ENCODE measurements at places on chromosomes 4 and X.

- no peak for DNase-seq
Measured at GRCh38 chrX:20433388-20433775, 166.7 kb upstream of the RPS6KA3 start.

GRCh38 chrX:139971394-139971749 is 6.1 kb upstream of the CXorf66 start:
- no peak for DNase-seq

- DNase-seq: no peak
Measured at GRCh38 chr4:95215991-95216605, 332.7 kb downstream of the UNC5C start.

DNA sequence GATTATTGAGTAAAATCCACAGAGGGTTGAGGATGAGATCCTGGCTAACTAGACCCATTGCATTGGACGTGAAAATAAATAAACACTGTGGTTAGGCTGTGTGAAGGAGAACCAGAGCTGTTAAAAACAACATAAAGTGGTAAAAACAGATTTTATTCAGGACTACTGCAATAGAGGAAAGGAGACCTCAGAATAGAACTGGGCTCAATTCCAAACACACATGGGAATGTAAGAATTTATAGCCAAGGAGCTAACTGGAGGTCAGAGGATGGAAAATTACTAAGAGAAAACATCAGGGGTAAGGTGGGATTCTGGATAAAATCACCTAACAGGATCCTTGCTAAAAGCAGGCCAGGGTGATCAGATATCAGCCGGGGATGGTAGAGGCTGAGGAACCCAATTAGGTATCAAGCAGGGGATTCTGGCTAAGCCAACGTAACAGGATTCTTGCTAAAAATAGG is 112.4 kb downstream of the RNF150 start:
- DNase-seq: no peak

- DNase-seq: no peak
Measured at GRCh38 chrX:39599339-39599738, 498.4 kb downstream of the BCOR start.

- no peak for DNase-seq
Measured at GRCh38 chrX:53268173-53268572, 13.2 kb downstream of the IQSEC2 start.

GRCh38 chr4:21605006-21605405 is 343.6 kb downstream of the KCNIP4 start:
- no peak for DNase-seq

GRCh38 chrX:72203421-72203820 is 21.9 kb downstream of the PIN4 start:
- DNase-seq: no peak

- DNase-seq: no peak
Measured at GRCh38 chr4:44660396-44660795, 9.0 kb upstream of the YIPF7 start.
